ENCODE measurements at places on chromosomes 2 and 18.
A peak's percentile ranks its signal among the peaks of the same experiment; 100 is the strongest.

- no peak for DNase-seq
Observed at GRCh38 chr2:106165561-106165960, 28.5 kb downstream of the UXS1 start.

- no peak for DNase-seq
Observed at GRCh38 chr18:79684787-79685186, 5.2 kb downstream of the CTDP1 start.

- DNase-seq, result no peak
Observed at GRCh38 chr2:24917086-24917485, 3.0 kb downstream of the ADCY3 start.

- peak; percentile 91 for DNase-seq
Observed at GRCh38 chr2:190765386-190766173, 115.0 kb upstream of the GLS start.

GRCh38 chr2:29589440-29590103 lies 331.8 kb downstream of the ALK start:
- no peak for DNase-seq

- no peak for DNase-seq
Observed at GRCh38 chr2:172137943-172138342, 35.2 kb upstream of the DLX2 start.

GRCh38 chr18:9260388-9261380 lies 73.9 kb upstream of the TWSG1 start:
- DNase-seq, result peak; percentile 1

DNA sequence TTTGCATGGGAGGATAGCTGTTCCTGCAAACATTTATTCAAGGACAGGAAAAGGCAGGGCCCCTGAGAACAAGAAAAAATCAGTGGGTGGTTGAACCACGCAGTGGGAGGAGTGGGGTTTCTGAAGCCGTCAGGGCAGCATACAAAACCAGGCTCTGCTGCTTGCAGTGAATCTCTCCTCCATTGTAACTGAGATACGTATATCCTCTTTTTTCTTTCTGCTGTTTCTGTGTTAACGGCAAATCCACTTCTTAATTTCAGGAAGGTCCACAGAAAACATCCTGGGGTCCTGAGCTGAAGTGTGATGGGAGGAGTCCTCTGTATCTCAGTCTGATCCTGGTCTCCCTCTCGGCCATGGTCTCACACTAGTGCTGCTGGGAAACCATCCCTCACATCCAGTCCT lies 27.2 kb upstream of the KCNF1 start:
- DNase-seq, result no peak

DNA sequence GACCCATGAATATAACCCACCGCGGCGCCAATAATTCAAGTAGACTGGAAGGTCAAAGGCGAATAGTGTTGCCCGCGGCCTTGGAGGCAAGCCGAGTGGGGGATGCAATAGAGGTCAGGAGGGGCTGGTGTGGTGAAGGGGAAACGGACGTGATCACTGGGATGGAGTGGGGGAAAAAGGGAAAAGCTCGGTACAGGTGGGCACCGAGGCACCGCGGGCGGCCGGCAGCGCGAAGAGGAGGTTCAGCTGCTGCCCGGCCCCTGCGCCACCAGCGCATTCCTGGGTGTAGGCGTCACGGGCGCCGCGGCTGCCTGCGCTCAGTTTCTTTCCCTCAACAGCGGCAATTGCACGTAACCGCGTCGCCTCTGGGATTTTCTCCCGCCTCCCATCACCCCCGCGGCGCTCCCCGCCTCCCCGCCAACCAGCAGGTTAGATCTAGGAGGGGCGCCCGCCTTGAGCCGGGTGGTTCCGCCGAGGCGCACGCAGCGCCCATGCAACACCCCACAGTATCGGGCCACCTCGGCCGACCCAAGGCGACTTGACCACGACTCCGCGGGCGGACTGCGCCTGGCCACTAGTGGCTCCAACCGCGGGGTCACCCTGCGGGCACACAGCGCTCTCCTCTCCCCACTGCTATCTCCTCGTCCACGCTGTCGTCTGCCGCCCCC lies 1.5 kb downstream of the RND3 start:
- peak; percentile 88 for DNase-seq

- no peak for DNase-seq
Observed at GRCh38 chr2:215915441-215915840, 97.9 kb downstream of the MREG start.

DNA sequence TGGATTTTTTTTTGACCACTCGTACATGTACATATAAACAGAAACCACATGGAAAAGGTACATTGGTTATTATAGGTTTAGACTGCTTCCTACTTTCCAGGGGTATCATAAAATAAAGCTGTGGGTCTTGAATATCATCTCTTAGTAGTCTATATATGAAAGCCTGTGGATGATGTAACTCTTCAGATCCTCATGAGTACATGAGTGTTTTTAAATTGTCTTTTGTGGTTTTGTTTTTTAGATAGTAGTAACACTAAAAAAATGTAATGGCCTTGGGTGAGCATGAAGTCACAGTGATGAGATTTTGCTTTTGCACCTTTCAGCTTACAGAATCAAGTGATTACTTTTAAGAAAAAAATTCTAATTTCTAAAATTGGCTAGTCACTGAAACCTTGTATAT lies 80.2 kb downstream of the RAB3GAP1 start:
- peak; percentile 70 for DNase-seq
